ENCODE measurements at places on chromosomes 7 and 10. TPM values are rescaled to one million over a fixed set of nuclear protein-coding genes. Genes with fewer than 3 reads are reported as not detected.

DNA sequence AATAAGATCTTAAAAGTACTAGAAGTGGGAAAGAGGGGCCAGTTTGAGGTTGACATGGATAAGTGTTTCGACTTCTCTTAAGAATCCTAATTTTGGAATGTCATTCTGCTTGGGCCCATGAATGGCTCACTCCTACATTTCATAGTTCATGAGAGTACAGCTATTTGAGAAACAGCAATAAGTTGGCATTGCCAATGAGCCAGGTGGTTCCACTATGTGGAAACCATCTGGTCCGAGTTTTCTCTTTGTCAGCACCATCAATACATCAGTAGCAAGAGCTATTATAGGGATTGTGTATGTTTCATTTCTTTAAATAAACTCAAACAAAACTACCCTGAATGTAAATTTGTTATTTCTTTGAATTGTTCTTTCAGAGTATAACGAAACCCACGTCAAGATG, 78.1 kb upstream of the NEBL start:
- DNase-seq = no peak

- no peak for DNase-seq
Measured at GRCh38 chr10:130191380-130191779, 55.2 kb downstream of the GLRX3 start.

The SHTN1 gene
- not detected for total RNA-seq

The GSAP gene
- total RNA-seq = 12.8 TPM

DNA sequence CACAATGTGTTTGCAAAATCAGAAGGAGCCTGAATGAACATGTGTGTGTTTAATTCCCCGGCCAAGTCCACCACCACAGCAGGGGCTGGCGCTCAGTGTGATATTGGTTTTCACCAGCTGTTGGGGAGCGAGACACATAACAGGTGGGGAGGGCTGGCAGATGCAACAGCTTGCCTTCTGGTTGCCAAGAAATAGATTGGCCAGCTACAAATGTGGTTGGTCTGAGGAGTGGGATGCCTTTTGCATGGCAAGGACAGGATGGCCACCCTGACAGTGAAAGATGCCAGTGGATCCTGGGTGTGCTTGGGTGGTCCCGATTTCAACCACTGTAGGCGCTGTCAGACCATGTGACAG, 292.5 kb upstream of the FZD8 start:
- DNase-seq = no peak

DNA sequence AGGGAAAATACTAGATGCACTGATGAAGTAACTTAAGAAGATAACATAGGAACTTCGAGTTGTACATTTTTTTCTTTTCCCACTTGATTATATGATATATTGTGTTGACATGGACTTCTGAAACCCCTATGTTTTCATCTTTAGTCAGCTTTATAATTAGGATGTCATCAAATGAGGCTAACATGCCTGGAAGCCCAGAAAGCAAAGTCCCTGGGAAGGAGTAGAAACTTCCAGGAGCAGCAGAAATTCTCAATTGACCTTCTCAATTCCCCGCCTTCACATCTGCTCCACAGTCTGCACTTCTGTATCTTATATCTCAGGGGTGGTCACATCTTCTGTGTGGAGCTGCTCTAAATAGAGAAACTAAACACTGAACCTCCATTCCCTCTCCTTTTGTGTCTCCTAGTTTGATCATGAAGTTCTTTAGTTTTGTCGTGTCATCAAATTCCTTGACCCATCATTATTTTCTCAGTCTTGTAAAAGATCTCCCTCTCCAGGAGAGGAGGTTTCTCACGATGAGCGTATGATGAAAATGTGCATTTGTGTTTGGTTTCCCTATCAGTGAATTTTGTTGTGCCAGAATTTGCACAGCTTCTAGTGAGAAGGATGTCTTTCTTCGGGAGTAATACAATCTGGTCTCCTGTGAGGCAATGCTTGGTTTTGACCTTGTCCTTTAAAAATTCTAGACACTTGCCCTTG, 303.3 kb downstream of the SUGCT start:
- no peak for DNase-seq

- DNase-seq = no peak
Measured at GRCh38 chr10:97889461-97890265, 40.0 kb downstream of the GOLGA7B start.

The NUDT13 gene
- total RNA-seq = 0.50 TPM

The PIK3AP1 gene
- total RNA-seq = 5.7 TPM
